ENCODE measurements at places on chromosomes 1 and 21. TPM values are rescaled to one million over a fixed set of nuclear protein-coding genes. Genes with fewer than 3 reads are reported as not detected.

HSD11B1 gene
- 1.1 TPM for total RNA-seq

BSND gene
- total RNA-seq = not detected

CLIC6 gene
- total RNA-seq = 2.1 TPM

SMPDL3B gene
- 2.7 TPM for total RNA-seq

KLHDC8A gene
- total RNA-seq = 0.72 TPM

DENND2D gene
- 12.0 TPM for total RNA-seq

ACTL8 gene
- not detected for total RNA-seq

FBXO2 gene
- 1.5 TPM for total RNA-seq

AADACL3 gene
- not detected for total RNA-seq

DNA sequence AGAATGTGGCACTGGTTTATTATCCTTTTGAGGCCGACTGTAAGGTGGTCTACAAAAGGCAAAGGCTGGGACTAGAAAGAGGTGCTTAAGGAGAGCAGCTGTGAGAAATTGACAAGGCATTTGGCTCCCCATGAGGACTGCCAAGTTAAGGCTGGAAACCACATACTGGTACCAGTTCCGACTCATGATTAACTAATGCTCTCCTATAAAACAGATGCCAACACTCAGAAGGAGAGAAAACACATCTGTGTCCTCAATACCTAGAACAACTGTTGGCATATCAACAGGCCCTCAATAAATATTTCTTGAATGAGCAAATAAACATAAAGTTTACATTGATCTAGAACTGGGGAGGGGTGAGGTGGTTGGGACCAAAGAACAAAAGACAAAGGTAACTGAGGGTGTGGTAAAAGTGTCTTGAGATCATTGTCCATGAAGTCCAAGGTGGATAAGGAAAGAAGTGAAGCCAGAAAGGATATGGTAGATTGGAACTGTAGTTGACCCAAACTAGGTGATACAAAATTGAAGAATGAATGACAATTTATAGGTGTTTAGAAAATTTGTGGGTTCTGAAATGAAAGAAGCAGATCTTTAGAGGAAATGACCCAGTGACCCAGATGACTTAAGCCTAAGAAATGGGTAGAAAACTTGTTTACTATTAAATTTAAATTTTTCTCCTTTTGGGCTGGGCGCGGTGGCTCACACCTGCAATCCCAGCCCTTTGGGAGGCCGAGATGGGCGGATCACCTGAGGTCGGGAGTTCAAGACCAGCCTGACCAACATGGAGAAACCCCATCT, 16.9 kb upstream of the MCL1 start:
- no peak for DNase-seq

GRCh38 chr1:188857526-188858087, 1620.1 kb downstream of the BRINP3 start:
- DNase-seq = no peak

GRCh38 chr1:207579436-207579799, 65.5 kb upstream of the CR1L start:
- DNase-seq = peak; percentile 42

- DNase-seq = peak; percentile 92
Measured at GRCh38 chr1:230713915-230714764, at the start of gene AGT. TSS of gene AGT (minus strand) at chr1:230714122. CDS start at chr1:230710823, 3,299 bp downstream.

GRCh38 chr1:7930645-7931445, 9.8 kb downstream of the TNFRSF9 start:
- DNase-seq = no peak

DNA sequence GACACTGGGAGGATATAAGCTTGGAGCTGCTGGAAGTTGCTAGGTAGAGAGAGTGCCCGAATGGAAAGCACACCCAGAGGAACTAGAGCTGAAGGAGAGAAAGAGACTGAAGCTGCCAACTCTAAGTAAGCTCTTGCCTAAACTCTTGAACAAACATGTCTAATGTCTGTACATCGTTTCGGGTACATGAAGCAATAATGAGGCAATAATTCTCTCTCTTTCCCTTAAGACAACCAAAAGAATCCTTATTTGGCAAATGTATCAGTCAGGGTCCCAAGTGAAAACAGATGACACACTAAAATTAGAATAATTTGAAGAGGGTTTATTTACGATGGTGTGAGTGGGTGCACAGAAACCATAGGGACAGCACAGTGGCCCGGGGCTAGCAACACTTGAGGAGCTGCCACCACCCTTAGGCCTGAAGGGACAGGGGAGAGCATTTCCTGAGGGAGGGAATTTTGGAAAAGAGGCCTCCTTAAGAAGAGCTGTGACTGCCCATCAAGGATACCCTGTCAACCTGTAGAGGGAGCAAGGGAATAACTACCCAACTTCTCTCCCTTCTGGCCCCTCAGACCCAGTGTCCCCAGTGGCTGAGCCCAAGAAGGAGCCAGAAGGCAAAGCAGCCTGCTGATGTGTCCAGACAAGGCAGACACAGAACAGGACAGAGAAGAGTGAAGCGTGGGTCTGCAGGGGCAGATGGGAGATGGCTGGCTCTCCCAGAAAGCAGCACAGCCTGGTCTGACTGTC, 36.1 kb upstream of the KHDRBS1 start:
- DNase-seq = peak; percentile 56

DNA sequence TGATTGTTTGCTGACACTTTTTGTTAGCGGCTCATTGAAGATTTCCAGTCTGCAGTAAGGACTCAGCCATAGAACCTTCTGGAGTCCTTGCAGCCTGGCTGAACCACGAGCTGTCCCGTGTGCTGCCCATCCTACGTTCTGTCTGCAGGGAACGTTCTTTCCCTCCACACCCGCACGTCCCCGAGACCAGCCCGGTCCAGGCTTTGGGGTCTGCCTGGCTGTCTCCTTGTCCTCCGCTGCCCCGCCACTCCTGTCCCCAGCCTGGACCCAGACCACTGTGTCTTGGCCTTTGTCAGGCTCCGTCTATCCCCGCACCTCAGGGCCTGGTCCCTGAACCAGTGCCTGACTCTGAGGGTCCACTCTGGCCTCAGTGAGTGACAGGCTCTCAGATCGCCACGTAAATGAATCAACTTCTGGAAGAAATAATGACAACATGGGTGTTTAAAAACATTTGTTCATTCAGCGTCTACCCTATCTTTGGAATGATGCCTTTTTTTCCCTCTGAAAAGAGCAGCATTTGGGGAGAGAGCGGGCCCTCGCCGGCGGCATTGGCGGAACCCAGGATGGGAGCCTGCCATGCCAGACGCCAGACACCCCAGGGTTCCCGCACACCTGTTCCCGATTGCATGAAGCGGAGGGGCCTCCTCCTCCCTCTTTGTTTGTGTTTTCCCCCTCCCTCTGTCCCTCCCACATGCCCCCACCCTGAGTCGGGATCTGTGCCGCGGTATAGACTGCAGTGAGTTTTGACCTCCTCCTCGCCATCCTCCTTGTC, 43.9 kb upstream of the C1orf174 start:
- DNase-seq = no peak

- no peak for DNase-seq
Measured at GRCh38 chr1:229989591-229990248, 77.3 kb upstream of the GALNT2 start.

DNA sequence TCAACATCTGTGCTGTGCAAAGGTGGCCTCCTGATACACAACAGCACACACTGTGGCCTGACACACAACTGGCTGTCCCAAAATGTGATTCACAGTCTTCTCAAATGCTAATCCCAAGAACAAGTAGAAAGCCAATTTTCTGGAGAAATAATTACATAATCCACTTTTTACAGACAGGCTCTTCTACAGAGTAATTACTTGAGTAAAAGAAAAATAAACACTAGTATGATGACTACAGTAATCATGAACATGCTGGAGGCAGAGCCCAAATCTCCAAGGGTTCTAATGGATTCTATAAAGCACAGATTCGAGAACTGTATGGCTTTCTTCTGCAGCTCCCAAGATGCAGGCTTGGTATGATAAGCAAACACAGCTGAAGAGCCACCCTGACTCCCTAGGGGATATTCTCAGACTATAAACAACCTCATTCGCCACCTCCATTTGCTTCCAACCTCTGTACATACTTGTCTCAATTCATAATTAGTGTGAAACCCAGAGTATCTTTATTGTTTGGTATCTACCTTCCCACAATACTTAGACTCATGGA, 81.9 kb downstream of the SIPA1L2 start:
- peak; percentile 56 for DNase-seq

DNA sequence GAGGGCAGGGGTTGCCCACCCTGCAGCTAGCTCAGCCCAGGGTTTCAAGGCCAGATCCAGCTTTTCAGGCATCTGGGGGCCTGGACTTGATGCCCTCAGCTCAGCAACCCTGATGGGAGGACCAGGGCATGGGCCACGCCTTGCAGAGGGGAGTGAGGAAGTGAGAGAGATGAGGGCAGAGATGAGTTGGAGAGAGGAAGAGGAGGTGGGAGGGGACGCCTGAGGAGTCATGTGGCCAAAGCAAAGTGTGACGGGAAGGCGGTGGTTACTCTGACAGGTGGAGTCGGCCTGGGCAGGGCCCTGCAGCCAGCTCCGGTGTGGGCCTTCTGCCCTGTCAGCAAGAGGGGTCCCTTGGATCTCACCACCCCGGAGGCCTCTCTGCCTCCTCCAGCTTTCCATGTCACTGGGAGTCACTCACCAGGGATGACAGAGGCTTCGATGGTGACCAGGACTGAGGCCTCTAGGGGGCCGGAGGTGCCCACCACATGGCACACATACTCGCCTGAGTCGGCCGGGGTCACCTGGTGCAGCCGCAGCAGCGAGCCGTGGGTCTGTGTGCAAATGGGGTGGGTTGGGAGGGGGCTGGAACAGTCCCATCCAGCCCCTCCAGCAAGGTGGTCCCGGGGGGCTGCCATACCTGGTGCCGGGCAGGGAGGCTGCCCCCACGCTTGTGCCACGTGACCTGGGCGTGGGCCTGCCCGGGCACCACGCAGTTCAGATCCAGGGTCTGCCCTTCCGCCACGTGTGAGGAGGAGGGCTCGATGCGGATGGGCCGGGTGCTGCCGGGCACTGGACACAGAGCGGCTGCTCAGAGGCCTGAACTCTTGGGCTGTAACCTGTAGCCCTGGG, 40.4 kb downstream of the LDLRAD2 start:
- no peak for DNase-seq

DNA sequence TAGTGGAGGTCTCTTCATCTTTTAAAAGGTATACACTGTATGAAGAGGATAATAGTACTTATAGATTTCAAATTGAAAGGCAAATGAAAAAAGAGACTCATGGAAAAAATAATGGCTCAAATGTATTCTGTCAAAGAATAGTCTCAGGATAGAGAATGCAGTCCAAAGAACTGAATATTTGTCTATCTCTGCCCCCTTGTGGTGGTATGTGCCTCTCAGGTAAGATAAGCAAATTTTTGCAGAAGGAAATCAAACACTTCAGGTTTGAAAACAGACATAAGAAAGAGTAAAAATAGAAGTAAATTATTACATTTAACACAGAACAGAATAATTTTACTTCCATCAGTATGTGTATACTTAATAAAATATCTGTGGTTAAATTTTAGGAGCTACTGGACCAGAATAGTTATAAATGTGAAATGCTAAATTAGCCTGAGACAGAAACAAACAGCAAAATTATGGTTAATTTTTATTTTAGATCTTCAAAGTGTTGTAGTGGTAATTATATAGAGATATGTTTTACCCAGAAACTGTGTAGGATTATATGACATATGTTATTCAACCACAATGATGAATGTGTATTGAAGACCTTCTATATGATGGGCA, 164.4 kb upstream of the PALMD start:
- DNase-seq = peak; percentile 86

DNA sequence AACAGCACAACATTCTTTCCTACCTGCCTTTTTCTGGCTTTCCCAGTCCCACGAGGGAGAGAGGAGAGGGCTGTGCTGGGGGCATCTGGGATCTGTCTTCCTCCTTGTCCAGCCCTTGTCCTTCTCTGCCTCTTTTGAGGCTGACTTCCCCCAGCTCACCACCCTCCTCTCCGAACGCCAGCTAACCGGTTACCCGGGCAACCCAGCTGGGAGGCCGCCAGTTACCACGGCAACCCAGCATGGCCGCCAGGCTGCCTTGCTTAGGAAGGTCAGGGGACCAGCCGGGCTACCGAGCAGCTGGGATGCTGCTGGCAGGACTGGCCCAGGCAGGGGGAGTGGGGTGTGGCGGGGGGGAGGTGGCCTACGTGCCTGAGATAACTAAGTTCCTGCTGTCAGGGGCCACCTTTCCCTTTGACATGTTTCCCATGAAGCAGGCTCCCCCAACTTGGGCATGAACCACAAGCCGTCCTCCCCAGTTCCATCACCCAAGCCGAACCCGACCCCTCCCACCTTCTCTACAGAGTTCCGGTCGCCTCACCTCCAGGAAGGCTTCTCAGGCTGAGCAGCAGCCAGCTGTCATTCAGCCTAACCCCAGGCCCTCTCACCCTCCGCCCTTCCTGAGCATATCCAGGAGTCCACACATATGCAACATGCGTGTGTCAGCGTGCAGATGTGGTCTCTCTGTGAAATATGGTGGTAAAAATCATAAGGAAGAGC, 8.7 kb downstream of the PLEKHA6 start:
- DNase-seq = peak; percentile 92
